ENCODE measurements at places on chromosomes 2 and 18.

- DNase-seq, result no peak
Measured at GRCh38 chr2:100222844-100223243, 80.5 kb upstream of the AFF3 start.

- DNase-seq, result no peak
Measured at GRCh38 chr18:35030277-35030989, 10.8 kb upstream of the MAPRE2 start.

DNA sequence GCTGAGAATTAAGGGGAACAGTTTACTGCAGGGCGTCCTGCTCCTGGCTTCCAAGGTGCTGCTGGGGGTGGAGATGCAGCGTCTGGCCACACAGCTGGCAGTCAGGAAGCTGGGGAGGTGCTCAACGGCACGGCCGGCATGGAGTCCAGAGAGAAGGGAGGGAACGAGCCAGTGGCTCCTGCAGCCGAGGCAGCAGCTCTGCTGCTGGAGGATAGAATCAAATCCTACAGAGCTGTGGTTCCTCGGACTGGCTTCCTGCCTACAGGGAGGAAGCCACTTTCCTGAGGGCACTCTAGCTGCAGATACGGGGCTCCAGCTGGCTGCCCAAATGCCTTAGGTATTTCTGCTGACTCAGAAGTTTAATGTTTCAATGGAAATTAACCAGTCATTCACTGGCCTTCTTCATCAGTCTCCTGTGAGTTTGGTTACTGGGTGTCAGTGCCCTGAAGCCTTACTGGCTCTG lies 266.3 kb downstream of the TWIST2 start:
- no peak for DNase-seq

- DNase-seq, result no peak
Measured at GRCh38 chr2:138881126-138881525, 100.9 kb upstream of the NXPH2 start.

- no peak for DNase-seq
Measured at GRCh38 chr2:67309281-67309680, 87.9 kb upstream of the ETAA1 start.

Measured in inflammatory macrophage (primary cell).